ENCODE measurements at places on chromosomes 4 and X.
A peak's percentile ranks its signal among the peaks of the same experiment; 100 is the strongest.

DNA sequence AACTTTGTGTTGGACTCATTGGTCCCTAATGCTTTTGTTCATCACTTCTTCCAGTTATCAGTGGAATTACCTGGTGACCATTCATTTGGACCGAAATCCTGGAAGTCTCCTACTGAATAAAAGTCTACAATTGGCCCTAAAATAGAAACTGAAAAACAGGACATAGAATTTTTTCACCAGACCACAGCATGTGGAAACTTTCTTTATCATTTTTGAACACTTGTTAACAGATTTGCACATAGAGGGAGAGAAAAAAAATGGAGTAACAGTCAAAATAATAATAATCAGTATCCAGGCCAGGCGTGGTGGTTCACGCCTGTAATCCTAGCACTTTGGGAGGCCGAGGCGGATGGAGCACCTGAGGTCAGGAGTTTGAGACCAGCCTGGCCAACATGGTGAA, 7.1 kb downstream of the EPGN start:
- DNase-seq, result no peak

GRCh38 chrX:72240976-72241375, 2.1 kb upstream of the ERCC6L start:
- DNase-seq, result no peak

- DNase-seq, result no peak
Observed at GRCh38 chr4:175376287-175376977, 435.6 kb downstream of the GPM6A start.

GRCh38 chr4:72951147-72951546, 118.4 kb downstream of the COX18 start:
- DNase-seq, result no peak

GRCh38 chr4:25129917-25130316, 30.3 kb downstream of the SEPSECS start:
- no peak for DNase-seq

GRCh38 chr4:105060628-105061027, 86.0 kb upstream of the TET2 start:
- no peak for DNase-seq

DNA sequence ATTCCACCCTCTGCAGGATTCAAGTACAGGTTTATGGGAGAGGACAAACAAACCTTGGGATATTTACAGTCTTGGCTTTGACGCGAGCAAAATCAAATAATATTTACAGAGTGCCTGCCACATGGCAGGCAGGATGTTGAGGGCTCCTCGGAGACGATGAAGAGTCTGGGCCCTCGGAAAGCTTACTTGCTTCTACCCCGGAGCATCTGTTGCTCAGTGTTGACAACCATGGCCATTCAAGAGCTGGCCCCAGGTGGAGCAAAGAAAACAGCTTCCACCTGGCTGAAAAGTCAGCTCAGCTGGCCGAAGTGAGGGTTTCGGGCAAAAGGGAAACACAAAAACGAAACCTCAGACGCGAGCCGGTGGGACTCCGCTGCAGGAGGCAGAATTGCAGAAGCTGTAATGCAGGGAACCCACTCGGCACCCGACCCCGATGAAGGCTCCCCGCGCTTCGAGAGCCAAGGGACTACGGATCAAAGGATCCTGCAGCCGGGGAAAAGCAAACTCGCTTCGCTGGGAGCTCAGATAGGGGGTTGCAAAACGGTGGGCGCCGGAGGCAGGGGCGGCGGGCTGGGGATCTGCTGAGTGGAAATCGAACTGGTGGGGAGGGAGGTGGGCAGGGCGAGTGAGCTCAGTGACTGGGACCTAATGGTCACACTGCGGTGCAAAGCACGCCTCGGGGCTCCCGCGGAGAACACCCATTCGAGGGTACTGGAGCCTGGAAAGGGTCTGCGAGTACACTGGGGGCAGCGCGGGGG, 805 bp downstream of the ATP8A1 start:
- DNase-seq, result no peak

GRCh38 chr4:41028392-41029076, 185.8 kb downstream of the APBB2 start:
- no peak for DNase-seq

- DNase-seq, result no peak
Observed at GRCh38 chr4:104906276-104906675, 240.4 kb upstream of the TET2 start.

GRCh38 chrX:12770440-12770839, 20.8 kb upstream of the PRPS2 start:
- DNase-seq, result peak; percentile 6

DNA sequence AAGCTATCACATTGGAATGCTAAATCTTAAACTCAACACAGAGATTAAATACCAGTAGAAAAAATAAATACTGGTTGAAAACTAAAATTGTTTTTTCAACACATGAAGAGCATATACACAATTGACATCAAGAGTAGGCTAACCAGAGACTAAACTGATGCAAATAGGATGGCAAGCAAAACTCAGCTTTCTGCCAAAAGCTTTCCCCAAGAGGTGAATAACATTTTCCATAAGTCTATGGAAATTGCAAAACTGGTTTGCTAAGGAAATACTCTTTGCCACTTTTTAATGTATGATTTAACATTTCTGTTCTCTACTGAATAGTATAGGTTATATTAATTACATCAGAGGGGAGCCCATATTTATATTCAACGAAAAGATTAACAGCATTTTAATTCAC, 23.8 kb downstream of the IQCM start:
- DNase-seq, result no peak

DNA sequence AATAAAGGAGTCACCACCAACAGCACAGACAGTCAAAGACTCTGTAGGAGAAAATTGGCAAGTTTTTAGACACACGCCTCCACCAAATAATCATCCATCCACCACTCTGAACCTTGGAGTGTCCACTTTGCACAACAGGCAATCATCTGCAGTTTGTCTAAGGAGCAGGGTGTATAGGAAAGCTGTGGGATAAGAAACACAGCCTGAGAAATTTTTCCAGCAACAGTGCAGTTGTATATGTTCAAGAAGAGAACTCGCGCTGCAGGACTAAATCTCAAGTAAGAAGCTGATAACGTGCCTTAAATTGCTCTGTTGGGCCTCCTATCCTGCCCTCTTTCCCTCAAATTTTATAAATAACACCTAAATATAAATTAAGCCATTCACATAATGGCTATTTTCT, 136.7 kb upstream of the PPARGC1A start:
- DNase-seq, result no peak

DNA sequence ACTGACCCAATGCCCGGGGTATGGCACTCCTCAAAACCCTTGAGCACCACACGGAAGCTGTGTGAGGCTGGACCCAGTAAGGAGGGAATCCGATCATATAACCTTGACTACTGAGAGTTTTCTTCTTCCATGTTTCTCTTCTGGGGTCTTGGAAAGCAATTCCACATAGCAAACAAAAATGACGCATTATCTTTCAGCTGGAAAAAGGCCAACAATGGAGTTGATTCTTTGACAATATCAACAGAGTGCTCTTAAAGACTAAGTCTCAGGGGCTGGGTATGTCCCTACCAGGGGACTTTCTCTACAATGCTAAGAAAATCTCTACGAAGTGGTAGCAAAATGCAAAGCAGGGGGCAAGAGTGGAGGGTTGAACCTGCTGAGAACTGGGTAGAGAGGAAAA, 188.6 kb downstream of the NSUN7 start:
- no peak for DNase-seq

DNA sequence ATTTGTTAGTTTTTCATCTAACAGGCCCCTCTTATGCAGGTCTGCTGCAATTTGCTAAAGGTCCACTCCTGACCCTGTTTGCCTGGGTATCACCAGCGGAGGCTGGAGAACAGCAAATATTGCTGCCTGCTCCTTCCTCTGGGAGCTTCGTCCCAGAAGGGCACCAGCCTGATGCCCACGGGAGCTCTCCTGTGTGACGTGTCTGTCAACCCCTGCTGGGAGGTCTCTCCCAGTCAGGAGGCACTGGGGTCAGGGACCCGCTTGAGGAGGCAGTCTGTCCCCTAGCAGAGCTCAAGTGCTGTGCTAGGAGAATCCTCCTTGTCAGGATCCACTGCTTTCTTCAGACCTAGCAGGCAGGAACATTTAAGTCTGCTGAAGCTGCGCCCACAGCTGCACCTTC, 30.5 kb downstream of the ATRX start:
- DNase-seq, result no peak

GRCh38 chrX:12042615-12043014, 95.7 kb upstream of the FRMPD4 start:
- DNase-seq, result no peak

GRCh38 chr4:163548481-163549243, 54.2 kb downstream of the TMA16 start:
- DNase-seq, result peak; percentile 7

GRCh38 chr4:2285613-2286381, 23.9 kb upstream of the MXD4 start:
- no peak for DNase-seq

GRCh38 chr4:98659106-98659592, 738 bp upstream of the TSPAN5 start:
- no peak for DNase-seq

DNA sequence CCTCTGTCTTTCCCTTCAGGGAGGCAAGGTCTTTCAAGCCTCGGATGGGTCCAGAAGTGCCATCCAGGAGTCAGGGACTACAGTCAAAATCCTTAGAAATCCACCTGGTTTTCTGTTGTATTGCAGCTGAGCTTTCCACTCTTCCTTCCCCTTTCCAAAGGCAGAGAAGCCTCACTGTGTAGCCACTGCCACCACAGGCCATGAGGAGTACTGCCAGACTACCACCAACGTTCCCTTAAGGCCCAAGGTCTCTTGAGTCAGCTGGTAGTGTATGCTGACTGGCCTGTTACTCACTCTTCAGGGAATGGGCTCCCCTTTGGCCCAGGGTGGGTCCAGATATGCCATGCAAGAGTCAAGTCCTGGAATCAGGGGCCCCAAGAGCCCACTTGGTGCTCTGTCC, 1454.1 kb downstream of the PCDH19 start:
- no peak for DNase-seq
